CD4-positive, alpha-beta T cell treated with Interleukin-10 for 1 hour (primary cell): ENCODE measurements at places on chromosomes 6 and 20.

DNA sequence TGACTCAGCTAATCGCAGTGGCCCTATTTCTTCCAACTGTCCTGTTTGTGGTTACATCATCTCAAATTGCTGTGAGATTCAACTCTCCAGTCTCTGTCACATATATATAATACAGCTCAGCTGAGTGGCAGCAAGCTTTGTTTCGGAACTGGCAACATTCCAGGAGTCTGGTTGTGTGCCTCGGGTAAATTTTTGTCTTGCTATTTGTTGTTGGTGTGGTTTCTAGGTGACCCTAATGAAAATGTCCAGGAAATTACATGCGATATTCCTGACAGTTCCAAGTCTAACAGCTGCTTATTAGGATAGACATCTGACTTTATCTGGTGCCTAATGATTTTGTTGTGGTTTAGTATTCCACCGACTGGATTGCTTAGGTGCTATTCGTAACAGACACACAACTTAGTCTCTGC is 581.8 kb downstream of the CD109 start:
- DNase-seq = no peak

- DNase-seq = no peak
These were observed 479.6 kb upstream of the CHD6 start for GRCh38 chr20:42097741-42098140.

GRCh38 chr6:99151634-99152346 is 197.7 kb downstream of the FAXC start:
- peak; percentile 5 for DNase-seq

DNA sequence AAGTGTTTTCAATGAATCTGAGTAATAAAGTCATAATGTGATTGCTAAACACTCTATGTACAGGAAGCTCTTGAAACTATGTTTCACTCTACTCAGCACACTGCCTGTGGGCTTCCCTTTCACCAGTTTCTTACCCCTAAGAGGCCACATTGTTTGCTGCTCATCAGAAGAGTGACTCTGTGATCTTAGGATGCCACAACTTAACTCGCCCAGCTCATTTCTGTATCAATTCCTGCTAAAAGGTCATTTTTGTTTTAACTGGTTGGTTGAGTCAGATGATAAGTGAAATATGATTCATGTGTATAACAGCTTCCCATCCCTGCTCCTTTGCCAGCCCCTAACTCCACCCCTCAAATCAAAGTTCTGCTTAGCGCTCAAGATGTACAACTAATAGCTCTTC is 9.8 kb upstream of the NDUFAF4 start:
- no peak for DNase-seq
